AG08395 (cell line): ENCODE measurements at places on chromosomes 1 and 21.

GRCh38 chr1:88228114-88228513 is 456.0 kb upstream of the PKN2 start:
- DNase-seq, result no peak

- DNase-seq, result peak; percentile 50
Observed at GRCh38 chr1:35544976-35545375, 12.2 kb downstream of the KIAA0319L start.

DNA sequence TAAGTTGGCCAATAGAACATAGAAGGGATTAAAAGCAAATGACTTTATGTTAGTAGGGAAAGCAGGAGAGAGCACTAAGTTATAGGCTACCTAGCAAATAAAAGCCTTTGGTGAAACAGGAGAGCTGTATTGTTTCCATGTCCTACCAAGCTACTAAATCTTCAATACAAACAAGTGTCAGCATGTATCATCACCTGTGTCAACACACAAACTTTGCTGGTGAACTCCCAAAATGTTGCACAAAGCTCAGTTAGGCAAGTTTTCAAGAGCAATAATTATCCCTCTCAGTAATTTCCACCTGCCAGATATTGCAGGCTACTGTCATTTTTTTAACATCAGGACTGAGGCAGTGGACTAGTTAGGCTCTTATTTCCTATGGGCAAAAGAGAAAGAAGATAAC is 77.7 kb upstream of the ADAM30 start:
- no peak for DNase-seq

DNA sequence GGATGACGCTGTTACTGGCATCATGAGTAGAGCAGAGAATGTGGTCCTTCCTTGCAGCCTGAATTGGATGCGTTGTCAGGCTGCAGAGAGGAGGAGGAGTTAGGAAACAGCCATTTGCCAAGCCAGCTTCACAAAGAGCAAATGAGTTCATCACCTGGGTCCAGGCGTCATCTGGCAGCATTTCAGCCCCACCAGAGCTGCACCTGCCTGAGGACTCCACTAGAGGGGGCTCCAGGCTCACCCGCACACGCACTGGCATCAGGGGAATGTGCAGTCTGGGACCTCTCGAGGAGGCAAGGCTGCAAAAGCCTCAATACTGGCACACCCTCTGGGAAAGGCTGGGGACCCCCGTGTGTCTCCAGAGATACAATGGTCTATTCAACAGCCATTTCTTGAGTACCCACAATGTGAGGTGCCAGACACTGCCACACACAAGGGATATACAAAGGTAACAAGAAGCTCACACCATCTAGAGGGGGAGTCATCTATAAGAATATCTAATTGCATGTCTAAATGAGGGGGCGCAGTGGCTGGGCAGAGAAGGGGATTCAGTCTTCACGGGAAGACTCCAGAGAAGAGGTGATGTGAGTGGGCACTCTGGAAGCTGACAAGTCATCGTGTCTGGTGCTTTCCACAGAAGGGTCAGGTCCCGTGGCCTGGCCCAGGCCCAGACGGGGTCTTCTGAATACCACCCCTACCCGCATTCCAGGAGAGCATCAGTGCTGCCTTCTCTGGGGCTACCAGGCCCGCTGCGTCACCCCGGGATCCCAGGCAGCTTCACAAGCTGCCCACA is 53.5 kb upstream of the CNTN2 start:
- peak; percentile 93 for DNase-seq

DNA sequence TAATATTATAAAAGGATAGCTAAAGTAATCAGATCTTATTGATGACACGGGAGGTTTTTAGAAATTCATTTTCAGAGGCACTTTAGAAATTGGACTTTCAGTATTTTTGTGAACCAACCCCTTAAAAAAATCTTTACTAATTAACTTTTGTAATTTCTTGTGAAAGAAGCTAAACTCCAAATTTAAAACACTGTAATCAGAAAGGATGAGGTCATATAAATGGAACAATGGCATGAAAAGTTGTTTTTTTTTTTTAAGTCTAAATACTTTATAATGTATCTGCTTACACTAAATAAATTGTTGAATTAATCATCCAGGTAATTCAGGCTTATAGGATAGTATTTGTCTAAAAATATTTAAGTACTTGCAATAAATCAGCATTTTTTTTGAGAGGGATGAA is 9.0 kb downstream of the ZBTB18 start:
- no peak for DNase-seq

DNA sequence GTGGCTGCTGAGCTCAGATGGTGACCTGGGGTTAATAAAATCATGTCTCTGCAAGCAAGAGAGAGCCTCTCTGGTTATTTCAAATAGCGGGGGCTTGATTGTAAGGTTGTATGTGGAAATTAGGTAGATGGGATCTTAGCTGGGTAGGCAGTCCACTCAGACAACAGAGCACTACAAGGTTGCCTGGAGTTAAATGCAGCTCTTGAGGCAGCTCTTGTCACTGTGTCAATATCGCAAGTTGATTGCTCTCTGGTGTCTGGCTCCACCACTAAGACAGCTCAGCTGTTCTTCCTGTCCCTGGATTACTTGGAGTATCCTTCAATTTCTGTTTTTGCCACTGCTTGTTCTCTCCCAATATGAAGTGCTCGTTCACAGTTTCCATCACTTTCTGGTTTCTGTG is 93.8 kb downstream of the C21orf91 start:
- no peak for DNase-seq

DNA sequence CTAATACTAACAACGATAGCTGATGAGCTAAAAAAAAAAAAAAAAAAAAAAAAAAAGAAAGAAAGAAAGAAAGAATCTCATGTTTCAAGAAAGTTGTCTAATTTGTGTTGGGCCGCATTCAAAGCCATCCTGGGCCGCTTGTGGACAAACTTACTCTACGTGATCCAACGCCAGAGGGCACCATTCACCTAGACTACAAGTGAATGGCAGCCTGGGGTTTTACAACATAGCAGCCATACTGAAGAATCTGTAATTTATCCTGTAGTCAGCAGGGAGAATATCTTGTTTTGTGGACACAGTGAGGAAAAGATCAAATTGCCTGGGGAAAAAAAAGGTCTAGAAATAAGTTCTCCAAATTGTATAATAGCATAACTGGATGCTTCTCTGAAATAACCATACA is 47.0 kb downstream of the CYP2J2 start:
- DNase-seq, result peak; percentile 32

- peak; percentile 79 for DNase-seq
Observed at GRCh38 chr1:201275253-201275666, 8.0 kb upstream of the PKP1 start.

DNA sequence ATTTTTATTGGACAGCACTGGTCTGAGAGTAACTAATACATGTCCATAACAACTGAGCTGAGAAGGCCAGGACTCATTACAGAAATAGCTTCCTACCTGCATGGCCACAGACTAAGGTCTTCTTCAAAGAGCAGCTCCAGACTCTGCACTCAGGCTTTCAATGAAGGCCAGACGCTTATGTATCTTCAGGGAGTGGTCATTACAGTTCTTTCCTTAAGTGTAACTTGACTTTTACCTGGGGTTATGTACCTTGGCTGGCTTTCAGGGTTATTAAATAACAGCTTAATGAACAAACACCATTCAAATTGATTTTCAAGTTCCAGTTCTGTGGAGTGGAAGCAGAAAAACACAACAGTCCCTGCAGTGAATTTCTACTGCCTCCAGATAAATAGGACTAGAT is 23.8 kb upstream of the SLC22A15 start:
- no peak for DNase-seq

GRCh38 chr1:156505679-156506298 is 5.2 kb upstream of the MEF2D start:
- no peak for DNase-seq

- DNase-seq, result no peak
Observed at GRCh38 chr1:64194168-64195080, 9.0 kb upstream of the UBE2U start.

DNA sequence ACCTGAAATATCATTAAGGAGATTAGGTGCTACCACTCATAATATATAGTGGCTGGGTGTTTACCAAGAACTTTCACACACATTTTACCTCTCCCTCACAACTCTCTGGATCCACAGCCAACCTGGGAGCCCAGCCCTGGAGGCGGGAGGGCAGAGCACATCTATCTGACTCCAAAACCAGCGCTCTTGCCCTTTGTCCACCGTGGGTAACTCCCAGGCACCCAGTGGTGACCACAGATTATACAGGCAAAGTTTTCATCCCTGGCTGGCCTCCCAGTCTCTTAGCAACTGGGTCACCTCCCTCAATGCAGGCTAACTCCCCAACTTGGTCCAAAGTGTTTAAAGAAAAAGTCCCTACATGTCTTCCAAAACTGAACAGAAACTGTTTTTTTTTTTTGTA is 2.4 kb downstream of the PAQR7 start:
- DNase-seq, result no peak

DNA sequence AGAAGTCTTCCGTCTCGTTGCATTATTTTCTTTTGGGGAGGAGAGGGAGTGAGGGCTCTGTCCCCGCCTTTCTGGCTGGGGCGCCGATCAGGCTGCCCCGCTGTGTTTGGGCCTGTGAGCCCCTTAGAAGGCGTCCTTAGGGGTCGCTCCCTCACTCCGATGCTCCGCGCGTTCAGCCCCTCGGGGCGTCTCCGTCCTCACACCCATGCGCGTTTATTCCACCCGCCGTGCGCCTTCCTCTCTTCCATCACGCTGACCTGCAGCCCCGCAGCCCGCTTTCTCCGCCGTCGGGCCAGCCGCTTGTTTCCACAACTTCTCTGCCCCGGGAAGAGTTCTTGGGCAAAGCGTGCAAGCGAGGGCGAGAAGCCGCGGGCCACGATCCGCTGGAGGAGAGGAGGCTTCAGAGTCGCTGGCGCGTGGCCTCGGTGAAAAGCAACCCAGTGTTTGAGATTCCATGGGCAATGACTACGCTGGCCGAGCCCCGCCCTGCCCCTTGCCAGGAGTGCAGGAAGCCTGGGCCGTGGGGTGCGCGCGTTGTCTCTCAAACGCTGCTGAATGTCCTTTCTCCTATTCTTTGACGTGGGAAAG is 27.7 kb downstream of the TRIM11 start:
- peak; percentile 43 for DNase-seq

DNA sequence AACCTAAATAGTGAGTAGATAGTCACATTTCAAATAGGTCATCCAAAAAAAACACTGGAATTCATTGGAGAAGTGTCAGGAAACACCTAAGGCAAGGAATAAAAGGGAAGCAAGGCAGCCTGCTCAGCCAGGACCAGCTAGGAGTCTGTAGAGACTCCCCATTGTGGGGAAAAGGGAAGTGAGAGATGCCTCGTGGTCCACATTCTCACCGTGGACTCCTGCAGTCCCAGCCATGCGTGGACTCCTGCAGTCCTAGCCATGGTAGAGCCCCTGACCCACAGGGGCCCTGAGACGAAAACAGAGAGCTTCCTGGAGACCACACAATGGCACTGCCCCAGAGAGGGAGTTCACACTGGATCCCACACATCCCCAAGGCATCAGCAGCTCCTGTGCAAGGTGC is 97.5 kb downstream of the LRIG2 start:
- no peak for DNase-seq

GRCh38 chr1:186308264-186309060 is 66.6 kb downstream of the TPR start:
- DNase-seq, result no peak

DNA sequence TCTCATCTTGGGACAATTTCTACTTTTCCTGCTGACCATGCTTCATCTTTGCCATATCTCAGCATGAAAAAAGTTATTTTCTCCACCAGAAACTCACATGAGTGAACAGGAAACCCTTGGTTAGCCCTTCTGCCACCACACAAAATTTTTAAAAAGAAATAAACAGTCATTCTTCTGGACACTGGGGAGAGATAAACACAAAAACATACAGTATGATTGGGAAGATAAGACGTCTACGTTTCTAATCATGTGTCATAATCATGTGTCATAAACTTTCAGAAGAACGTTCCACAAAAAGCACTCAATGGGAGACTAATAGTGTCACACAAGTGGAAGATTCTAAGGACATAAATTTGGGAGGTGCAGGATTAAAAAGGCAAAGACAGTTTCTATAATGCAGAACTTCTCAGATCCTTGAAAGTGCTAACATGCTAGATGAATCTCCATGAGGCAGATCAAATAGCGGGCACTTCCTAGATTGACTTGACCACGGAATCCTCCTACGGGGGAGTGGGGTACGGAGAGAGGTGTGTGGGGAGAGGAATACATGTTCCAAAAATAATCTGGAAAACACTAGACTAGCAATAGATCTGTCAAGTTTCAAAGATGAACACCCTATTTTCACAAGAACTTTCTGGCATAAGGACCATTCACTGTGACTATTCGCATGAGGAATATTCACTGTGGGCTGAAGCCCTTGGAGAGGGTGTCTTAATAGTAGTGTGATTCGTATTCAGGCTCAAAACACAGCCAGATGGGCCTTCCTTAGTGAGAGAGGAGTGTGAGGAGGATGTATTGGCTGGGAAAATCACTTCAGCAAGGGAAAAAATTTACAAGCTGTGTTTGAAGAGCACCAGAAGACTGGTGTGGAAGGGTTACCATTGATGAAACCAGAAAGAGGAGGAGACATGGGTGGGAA is 206.7 kb downstream of the SETD4 start:
- no peak for DNase-seq

- no peak for DNase-seq
Observed at GRCh38 chr1:109930252-109930993, 19.8 kb downstream of the CSF1 start.

- DNase-seq, result no peak
Observed at GRCh38 chr1:46637444-46638083, 21.0 kb upstream of the MOB3C start.

DNA sequence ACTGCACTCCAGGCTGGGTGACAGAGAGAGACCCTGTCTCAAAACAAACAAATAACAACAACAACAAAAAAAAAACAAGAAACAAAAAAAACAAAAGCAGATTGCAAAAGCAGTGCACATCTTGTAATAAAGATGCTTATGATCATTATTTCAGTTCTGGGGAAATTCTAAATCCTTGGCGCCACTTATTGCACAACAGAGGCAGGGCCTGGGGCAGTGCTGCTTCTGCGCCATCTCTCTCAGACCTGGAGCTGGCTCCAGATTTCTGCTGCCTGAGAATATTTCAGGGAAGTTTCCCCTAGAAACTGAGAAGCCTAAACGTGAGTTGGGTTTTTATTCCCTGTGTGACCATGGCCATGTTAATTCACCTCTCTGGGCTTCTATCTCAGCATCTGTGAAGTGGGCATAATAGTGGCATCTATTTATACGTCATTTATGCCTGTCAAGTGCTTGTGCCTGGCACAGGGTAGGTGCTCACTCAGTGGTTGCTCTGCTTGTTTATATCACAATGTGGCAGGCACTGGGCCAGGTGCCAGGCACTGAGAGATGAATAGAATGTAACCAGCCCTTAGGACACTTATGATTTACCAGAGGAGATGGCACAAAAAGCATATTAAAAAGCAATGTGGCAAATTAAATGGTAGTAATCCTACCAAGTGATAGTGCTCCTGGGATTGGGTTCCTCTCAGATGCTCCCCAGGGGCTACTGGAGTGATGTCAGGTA is 67.9 kb downstream of the MDM4 start:
- no peak for DNase-seq

GRCh38 chr1:165389609-165390008 is 33.1 kb upstream of the LMX1A start:
- DNase-seq, result no peak

GRCh38 chr21:39429445-39429844 is 16.1 kb downstream of the LCA5L start:
- no peak for DNase-seq

- no peak for DNase-seq
Observed at GRCh38 chr1:92410706-92411105, 76.0 kb downstream of the GFI1 start.
